Spleen (tissue), 13 donors: ENCODE measurements at places on chromosomes 3 and 15.

- DNase-seq: no peak
These were observed 46.3 kb downstream of the LSM3 start for GRCh38 chr3:14224895-14225294.

DNA sequence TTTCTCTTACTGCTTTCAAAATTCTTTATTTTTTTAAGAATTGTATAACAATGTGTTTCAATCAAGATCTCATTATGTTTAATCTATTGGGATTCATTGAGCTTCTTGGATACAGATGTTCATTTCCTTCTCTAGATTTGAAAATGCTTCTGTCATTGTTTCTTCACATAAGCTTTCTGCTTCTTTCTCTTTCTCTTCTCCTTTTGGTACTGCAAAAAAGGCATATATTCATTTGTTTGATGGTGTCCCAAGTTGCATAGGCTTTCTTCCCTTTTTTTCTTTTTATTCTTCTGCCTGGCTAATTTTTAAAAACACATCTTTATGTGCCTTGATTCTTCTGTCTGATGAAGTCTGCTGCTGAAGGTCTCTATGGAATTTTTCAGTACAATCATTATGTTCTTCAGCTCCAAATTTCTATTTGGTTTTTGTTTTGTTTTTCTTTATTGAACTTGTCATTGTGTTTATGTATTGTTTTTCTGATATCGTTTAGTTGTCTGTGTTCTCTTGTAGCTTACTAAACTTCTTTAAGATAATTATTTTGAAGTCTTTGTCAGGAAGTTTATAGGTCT is 88.9 kb downstream of the DTWD1 start:
- DNase-seq: no peak

- DNase-seq: no peak
These were observed 93.6 kb upstream of the FAM174B start for GRCh38 chr15:92749216-92749615.

- DNase-seq: no peak
These were observed 19.6 kb downstream of the HEMK1 start for GRCh38 chr3:50588759-50589433.

GRCh38 chr3:194364652-194365434 is 4.7 kb downstream of the LRRC15 start:
- no peak for DNase-seq

- no peak for DNase-seq
These were observed 68.8 kb upstream of the IL12A start for GRCh38 chr3:159919873-159920272.

DNA sequence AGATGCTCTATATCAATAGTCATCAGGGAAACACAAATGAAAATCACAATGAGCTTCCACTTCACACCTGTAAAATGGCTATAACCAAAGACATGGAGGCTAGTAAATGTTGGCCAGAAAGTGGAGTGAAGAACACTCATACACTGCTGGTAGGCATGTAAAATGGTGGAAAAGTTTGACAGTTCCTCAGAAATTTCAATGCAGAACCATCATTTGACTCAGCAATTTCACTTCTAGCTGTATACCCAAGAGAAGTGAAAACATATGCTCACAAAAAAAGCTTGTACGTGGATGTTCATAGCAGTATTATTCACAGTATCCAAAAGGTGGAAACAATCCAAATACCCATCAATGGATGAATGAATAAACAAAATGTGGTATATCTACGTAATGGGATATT is 19.2 kb upstream of the TOP2B start:
- DNase-seq: no peak

- no peak for DNase-seq
These were observed 300.4 kb upstream of the STT3B start for GRCh38 chr3:31232055-31233025.

- DNase-seq: no peak
These were observed 34.0 kb downstream of the PLEKHO2 start for GRCh38 chr15:64875641-64876223.

- no peak for DNase-seq
These were observed 350.7 kb upstream of the LRRC3B start for GRCh38 chr3:26271848-26272247.

DNA sequence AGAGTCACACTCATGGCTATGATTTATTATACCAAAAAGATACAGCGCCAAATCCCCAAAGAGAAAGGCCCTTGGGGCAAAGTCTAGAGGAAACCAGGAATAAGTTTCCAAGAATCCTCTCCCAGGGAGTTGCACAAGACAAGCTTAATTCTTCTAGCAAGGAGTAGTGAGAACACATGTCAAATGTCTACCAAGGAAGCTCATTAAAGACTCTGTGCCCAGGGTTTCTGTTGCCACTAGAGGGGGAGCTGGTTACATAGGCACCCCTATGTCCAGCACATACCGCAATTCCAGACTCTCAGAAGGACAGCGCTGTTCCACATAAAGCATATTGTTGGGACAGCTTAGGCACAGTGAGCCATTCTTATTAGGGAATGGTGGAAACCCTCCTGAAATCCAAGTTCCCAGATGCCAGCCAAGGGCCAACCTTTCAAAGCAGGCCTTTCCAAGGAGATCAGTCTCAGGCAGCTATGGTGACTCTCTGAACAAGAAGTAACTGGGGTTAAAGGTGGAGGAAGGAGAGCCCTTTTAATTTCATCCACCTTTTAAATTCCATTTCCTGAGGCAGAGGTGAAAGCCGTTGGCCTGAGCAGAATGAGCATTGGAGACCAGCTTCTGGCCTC is 194.2 kb downstream of the UACA start:
- DNase-seq: no peak

DNA sequence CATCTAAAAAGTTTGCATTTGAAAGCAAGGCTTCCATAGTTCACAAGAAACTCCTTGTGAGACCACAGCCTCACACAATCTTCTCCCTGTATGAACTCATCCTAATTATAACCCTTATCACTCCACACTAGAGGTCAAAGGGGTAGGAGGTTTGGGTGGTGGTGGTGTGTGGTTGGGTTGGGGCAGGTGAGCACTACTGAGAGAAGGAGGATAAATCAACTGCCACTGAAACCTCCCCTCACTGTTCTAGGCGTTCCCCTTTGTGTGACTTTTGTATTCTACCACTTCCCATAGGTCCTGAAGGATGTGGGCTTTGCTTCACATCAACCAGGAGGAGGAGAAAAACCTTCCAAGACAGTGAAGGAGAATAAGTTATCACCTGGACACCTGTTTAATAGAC is 6.4 kb upstream of the AGBL1 start:
- DNase-seq: no peak

- no peak for DNase-seq
These were observed 457.9 kb upstream of the ALCAM start for GRCh38 chr3:104908761-104909160.

DNA sequence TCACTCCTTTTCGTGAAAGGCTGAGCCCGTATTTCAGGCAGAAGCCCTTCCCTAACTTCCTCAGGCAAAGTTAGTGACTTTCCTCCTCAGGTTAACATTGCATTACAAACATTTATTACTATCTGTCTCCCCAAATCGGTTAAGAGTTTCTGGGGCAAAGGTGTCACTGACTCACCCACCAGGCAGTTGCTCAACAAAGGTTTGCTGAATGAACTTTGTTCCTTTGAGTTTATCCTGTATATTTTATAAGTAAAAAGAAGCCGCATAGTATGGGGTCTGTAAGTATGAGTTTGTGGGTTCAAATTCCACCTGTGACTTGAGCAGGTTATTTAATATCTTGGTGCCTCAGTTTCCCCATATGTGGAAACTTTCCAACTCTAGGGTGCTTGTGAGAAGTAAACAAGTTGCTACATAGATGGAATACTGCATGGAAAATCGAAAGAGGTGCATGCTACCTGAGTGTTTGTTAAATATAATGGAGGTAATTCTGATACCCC is 177.7 kb downstream of the THRB start:
- DNase-seq: no peak

GRCh38 chr3:146300768-146301167 is 49.9 kb upstream of the PLSCR4 start:
- DNase-seq: no peak

DNA sequence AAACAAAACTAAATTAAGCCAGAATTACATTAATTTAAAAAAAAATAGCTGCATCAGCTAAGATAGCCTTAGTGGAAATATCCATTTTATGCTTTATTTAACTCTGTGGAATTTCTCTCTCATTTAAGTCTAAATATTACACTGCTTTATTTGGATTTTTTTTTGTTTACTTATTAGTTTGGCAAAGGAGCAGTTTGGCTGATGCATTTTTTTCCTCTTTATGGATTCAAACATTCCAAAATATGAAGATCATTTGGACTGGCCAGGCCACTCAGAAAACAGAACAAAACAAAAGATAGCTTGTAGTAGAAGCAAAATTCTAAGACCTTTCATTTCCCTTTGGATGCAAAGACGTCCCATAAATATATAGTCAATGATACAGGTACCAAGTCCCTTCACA is 707.3 kb upstream of the UBE2E2 start:
- DNase-seq: no peak

GRCh38 chr15:30984118-30984517 is 7.3 kb downstream of the MTMR10 start:
- DNase-seq: no peak

DNA sequence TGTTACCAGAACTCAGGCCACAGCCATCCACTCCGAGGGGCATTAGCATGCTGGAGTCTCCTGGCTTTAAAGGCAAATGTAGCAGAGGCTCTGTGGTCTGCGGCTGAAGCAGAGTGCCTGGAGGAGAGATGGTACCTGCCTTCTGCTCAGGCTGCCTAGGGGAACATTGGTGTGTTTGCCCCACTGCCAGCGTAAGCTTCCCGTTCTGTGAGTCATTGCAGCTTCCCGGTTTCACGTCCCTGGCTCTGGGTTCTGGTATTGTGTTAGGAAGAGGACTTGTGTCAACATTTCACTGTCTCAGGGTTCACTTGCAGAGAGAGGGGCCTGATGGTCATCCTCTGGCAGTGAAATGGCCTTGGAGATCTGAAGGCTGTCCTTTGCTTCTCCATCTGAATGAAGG is 1.8 kb downstream of the GASK1A start:
- no peak for DNase-seq

GRCh38 chr3:127597020-127597771 is 1.0 kb upstream of the MCM2 start:
- DNase-seq: no peak

DNA sequence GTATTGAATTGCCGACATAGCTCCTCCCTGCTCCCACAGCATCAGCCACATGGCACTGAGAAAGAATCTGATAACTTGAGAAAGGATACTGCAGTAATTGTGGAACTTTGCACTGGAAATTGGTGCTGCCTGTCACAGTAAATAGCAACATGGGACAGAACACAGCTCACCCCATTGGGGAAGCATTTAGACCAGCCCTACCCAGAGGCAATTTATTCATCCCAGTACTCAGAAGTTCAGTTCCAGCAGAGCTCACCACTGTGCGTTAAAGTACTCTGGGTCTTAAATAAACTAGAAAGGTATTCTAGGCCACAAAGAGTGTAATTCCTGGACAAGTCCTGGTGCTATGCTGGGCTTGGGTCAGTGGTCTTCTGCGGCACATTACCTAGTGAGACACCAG is 347.1 kb downstream of the PYDC2 start:
- no peak for DNase-seq

GRCh38 chr15:38768970-38769369 is 204.4 kb upstream of the RASGRP1 start:
- no peak for DNase-seq

- DNase-seq: no peak
These were observed 7.1 kb downstream of the TJP1 start for GRCh38 chr15:29815000-29815710.

- DNase-seq: no peak
These were observed 155.0 kb downstream of the NLGN1 start for GRCh38 chr3:173552526-173552925.

- no peak for DNase-seq
These were observed 68.9 kb upstream of the WNT5A start for GRCh38 chr3:55555873-55556618.

DNA sequence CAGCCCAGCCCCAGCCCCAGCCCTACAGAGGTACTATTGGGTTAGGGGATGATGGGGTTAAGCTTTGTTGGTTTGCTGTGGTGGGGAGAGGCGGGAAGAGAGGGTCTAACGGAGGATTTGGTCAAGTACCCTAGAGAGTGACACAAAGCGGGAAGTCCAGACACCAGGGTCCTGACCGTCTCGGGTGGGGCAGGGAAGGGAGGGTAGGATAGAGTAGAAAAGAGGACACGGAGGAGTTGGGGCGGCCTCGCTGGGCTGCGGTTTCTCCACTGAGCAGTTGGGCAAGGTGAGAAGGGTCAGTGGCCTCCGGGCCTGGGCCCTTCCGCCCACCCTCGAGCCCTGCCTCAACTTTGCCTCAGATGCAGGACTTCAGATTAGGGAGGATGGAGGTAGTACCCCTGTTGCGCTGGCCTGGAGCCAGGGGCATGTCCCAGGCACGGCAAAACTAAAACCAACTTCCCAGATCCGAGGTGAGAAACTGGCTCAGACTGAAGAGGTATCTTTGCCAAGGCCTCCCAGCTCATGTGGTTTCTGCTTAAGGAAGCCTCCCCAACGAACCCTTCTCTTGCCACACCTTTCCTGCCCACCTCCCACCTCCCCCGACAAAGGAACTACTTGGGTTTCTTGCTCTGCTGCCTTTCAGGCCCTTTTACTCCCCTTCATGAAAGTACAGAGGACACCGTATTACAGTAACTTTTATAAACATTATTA is 551 bp downstream of the PML start:
- peak; percentile 91 for DNase-seq

DNA sequence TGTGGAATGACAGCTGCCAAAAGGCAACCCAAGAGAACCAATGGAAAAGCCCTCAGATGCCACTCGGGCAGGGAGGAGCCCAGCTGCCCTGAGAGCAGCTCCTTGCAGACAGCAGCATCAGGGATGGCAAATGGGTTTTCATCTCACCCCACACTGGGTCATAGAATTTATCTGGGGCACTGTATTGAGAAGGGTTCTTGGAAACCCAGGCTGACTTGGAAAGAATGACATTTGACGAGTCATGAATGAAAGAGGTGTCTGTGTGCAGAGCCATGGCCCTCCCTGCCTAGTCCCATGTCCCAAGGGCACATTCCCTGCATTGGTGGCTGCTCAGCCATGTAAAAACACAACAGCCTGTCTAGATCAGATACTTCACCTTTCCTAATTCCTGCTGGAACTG is 157.9 kb upstream of the BHLHE40 start:
- no peak for DNase-seq

GRCh38 chr3:102053375-102053989 is 204.2 kb downstream of the NFKBIZ start:
- DNase-seq: no peak

DNA sequence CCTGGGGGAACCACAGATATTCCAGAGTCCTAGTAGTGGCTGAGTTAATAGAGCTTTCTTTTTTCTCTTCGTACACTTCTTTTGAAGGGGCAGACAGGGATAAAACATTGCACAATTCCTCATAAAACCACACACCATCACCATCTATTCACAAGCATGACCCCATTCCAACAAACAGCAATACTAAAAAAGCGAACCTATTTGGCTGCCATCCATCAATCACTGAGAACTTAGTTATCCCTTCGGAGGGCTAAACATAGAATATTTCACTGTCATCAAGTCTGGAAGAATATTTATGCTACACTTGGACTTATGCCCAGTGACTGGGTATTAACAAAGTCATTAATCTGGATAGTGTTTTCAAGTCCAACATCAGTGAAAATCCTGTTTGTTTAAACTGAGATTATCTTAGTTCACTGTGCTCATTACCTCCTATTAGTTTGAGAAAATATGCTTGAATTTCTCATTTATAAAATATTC is 80.3 kb upstream of the PRTG start:
- DNase-seq: no peak

- peak; percentile 65 for DNase-seq
These were observed 43.4 kb downstream of the UMPS start for GRCh38 chr3:124773351-124774326.

GRCh38 chr3:64422192-64422591 is 196.9 kb upstream of the PRICKLE2 start:
- no peak for DNase-seq

GRCh38 chr15:45026651-45027190 is 3.7 kb downstream of the SORD start:
- no peak for DNase-seq

- DNase-seq: no peak
These were observed 1239.2 kb downstream of the ROBO2 start for GRCh38 chr3:78279091-78279490.
